Activated naive CD8-positive, alpha-beta T cell treated with anti-CD3 and anti-CD28 coated beads for 36 hours (primary cell): ENCODE measurements at places on chromosomes 7 and 10. TPM values are rescaled to one million over a fixed set of nuclear protein-coding genes. Genes with fewer than 3 reads are reported as not detected.
A peak's percentile ranks its signal among the peaks of the same experiment; 100 is the strongest.

- no peak for DNase-seq
Observed at GRCh38 chr10:35912615-35913569, 270.8 kb upstream of the FZD8 start.

GRCh38 chr10:128059982-128060293 is 66.3 kb downstream of the MKI67 start:
- DNase-seq: no peak

- DNase-seq: no peak
Observed at GRCh38 chr7:78970440-78970916, 483.0 kb downstream of the MAGI2 start.

DNA sequence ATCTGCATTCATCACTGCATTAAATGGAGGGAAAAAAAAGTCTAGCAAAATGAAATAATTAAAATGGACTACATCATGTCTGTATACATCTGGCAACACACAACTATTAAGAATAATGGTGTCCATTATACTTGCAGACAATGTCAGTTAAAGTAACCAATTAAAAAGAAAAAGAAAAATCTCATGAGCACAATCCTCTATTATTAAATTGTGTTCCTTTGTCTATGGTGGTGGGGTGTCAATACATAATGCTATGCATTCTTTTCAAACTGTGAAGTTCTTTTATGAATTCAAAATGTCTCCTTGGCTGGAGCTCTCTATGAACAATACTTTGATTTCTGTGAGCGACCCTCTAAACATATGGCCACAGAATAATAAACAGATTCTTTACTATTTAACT is 63.5 kb downstream of the NRP1 start:
- no peak for DNase-seq

- no peak for DNase-seq
Observed at GRCh38 chr10:72283131-72283530, 9.4 kb downstream of the DDIT4 start.

GRCh38 chr7:41169317-41169716 is 533.6 kb downstream of the INHBA start:
- DNase-seq: no peak

- no peak for DNase-seq
Observed at GRCh38 chr10:42488416-42488815, 150.0 kb downstream of the ZNF33B start.

- peak; percentile 33 for DNase-seq
Observed at GRCh38 chr10:103605359-103606096, 112.0 kb downstream of the NEURL1 start.

DNA sequence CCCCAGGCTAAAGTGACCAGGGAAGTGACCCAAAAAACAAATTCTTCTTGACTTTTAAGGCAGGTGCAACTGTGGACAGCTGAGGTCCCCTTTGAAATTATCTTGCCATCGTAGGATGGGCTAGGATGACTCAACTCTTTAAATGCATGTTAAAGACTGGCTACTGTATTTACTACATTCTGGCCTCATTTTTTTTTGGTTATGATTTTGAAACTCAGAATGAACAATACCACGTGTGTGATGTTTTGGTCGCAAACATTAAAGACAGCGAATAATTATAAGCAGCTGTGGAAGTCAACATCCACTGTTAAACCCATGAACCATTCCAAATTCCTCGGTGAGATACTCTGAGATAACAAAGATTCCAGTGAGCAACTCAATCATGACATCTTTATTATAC is 1.2 kb upstream of the SLC13A4 start:
- DNase-seq: no peak

DNA sequence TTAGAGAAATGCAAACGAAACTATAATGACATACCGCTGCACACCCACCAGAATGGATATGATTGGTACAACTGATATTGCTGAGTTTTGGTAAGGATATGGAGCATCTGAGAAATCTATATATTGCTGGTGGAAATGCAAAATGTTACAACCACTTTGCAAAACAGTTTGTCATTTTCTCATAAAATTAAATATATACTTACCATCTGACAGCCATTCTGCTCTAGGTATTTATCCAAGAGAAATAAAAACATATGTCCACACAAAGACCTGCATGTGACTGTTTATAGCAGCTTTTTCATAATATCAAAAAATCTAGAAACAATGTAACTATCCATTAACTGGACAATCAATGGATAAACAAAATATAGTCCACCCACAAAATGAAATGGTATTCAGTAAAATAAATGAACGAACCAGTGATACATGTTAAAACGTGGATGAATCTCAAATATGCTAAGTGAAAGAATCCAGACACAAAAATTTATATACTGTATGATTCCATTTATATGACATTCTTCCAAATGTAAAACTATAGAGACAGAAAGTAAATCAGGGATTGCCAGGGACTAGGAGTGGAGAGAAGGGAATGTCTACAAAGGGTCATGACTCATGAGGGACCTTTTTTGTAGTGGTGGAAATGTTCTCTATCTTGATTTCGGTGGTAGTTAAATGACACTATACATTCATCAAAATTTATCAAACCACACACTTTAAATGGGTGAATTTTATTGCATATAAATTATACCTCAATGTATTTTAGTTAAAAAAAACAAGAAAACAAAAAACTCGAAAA is 312.0 kb upstream of the GLI3 start:
- DNase-seq: no peak

- DNase-seq: no peak
Observed at GRCh38 chr10:80279146-80279545, 10.3 kb downstream of the MAT1A start.

- no peak for DNase-seq
Observed at GRCh38 chr10:118910702-118911101, 118.8 kb upstream of the NANOS1 start.

GRCh38 chr10:12995425-12995861 is 6.1 kb downstream of the CCDC3 start:
- no peak for DNase-seq

GRCh38 chr7:95330204-95330960 is 6.0 kb upstream of the PON1 start:
- DNase-seq: no peak

The TWIST1 gene
- total RNA-seq: not detected

The GIMAP5 gene
- total RNA-seq: 48.2 TPM

The CCDC146 gene
- 0.93 TPM for total RNA-seq

The STEAP1B gene
- not detected for total RNA-seq

The PIP4K2A gene
- 111 TPM for total RNA-seq

The ARMC3 gene
- total RNA-seq: 0.39 TPM

The ZNF239 gene
- 1.7 TPM for total RNA-seq
